SK-MEL-5 (cell line): ENCODE measurements at places on chromosomes 7 and 10. TPM values are rescaled to one million over a fixed set of nuclear protein-coding genes. Genes with fewer than 3 reads are reported as not detected.

DNA sequence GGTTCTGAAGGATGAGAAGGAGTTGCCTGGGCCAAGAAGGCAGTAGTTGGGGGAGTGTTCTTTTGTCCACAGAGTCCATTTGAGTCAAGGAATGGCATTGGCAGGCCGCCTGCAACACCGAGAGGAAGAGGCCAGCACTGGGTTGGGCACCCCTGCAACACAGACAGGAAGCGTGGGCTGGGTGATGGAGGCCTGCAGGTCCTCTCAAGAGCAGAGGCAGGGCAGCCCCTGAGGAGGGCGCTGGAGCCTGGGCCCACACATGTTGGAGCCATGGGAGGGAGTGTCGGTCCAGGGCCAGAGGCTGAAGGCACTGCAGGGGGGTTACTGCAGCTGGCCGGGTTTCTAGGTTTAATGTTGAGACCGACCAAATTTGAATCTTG is 137.3 kb downstream of the PTPN20 start:
- DNase-seq: no peak

GRCh38 chr10:10492420-10492819 is 525.3 kb upstream of the CELF2 start:
- DNase-seq: no peak

- DNase-seq: no peak
These were observed 5.2 kb downstream of the PEX1 start for GRCh38 chr7:92523110-92523509.

DNA sequence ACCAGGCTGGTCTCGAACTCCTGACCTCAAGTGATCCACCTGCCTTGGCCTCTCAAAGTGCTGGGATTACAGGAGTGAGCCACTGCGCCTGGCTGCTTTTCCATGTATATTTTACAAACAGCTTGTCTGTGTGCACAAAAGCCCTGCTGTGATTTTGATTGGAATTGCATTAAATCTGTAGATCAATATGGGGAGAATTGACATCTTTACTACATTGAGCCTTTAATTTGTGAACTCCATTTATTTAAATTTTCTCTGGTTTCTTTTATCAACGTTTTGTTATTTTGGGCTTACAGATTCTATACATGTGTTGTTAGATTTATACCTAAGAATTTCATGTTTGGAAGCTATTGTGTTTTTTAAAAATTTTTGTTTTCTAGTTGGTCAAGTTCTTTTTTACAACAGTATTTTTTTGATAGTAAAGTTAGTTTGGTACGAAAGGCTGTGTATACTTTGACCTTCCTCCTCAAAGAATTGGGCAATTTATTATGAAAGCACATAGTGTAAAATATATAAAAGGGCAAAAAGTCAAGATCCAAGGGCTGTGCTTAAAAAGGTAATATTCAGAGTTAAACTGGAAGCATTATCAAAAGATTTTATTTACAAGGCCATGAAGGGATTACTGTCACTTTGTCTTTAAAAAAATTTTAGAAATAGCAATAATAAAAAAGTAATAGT is 92.8 kb downstream of the STK31 start:
- DNase-seq: no peak

GRCh38 chr7:37686556-37687345 is 3.2 kb downstream of the GPR141 start:
- DNase-seq: no peak

DNA sequence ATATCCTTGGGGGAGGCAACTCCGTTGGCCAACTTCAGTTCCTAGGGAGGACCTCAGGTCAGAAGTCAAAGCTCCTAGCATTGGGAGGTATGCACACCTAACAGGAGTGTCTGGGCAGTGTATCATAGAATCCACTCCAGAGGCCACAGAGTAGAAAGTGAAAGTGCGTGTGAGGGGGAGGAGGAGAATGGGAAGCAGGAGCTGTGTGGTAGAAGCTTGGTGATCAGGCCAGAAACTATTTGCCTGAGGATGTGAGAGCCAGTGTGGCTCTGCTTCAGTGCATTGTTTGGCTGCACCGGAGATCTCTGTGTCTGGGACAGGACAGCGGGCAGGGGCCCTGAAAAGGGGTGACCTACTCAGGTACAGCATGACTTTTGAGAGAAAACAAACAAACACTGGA is 557.4 kb upstream of the VSTM2A start:
- DNase-seq: peak; percentile 7

- DNase-seq: no peak
These were observed 135.2 kb upstream of the PODXL start for GRCh38 chr7:131691454-131692130.

- no peak for DNase-seq
These were observed 636.9 kb downstream of the ACTR3B start for GRCh38 chr7:153396475-153396874.

GRCh38 chr7:33262476-33262875 is 133.1 kb downstream of the BBS9 start:
- no peak for DNase-seq

GRCh38 chr10:5522913-5523560 is 1.7 kb upstream of the CALML3 start:
- DNase-seq: no peak

- no peak for DNase-seq
These were observed 106.9 kb upstream of the ZNF746 start for GRCh38 chr7:149604521-149604920.

STOX1 gene
- total RNA-seq: 1.8 and 2.0 TPM in 2 replicates

CPXM2 gene
- total RNA-seq: 1.2 and 1.4 TPM in 2 replicates

DNA2 gene
- 6.9 and 8.3 TPM in 2 replicates for total RNA-seq
